ENCODE measurements at places on chromosomes 12 and 14. TPM values are rescaled to one million over a fixed set of nuclear protein-coding genes. Genes with fewer than 3 reads are reported as not detected.

The LPAR5 gene
- 0.27 TPM for total RNA-seq

The ST8SIA1 gene
- 2.5 TPM for total RNA-seq

DNA sequence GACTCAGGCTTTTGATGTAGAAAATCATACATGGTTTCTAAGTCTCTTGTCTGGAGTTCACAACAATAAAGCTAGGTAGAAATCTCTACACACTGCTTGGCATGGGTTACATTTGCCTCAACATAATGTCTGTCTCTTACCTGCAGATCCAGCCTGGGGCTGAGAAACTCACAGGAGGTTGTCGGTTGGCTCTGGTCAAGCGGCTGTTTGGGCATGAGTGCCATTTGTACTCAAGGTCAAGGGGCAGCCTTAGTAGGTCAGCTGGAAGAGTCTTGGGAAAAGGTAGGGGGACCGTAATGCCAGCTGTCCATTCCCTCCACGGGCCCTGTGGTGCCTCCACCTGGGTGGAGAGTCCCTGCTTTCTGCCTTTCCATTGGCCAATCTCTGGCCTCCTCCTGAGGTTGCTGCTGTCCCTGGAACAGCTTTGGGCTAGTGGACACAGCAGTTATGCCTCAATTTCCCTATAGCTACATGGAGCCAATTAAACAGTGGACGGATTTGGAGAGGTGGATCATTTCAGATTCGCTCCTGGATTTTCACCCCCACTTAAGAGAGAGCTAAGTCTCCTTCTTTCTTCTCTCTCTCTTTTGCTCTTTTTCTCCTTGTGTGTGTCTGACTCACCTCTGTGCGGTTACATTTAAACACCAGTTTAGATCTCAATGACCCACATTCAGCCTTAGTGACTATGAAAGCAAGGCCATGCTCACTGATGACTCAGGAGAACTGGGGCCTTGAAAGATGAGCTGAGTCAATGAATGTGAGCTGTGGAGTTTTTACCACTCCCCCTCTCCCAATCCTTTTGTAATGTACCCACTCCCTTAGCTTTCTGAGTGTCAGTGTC lies 132.8 kb upstream of the HIF1A start:
- peak; percentile 100 for DNase-seq

DNA sequence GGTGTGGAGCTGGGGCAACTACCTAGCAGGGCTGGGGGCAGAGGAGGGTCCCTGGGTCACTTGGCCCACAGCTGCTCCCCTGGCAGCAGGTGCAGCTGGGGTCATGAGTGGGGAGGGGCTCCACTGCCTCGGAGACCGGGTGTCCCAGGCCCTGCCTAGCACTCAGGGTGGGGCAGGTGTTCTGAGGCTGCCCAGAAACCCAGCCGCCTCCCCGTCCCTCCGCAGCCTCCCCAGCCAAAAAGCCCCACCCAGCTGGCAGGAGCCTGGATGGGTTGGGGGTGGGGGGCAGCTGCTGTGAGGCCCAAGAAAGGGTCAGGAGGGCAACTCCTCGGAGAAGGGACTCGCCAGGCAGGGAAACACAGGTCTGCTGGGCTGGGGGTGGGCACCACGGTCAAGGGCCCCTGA lies 11.2 kb downstream of the AHNAK2 start:
- no peak for DNase-seq

- DNase-seq, result peak; percentile 60
These were observed 5.2 kb downstream of the RITA1 start for GRCh38 chr12:113190761-113191160.
